Stimulated activated CD4-positive, alpha-beta T cell treated with anti-CD3 and anti-CD28 coated beads, Interleukin-1b, Interleukin-23, amount 100 ng/mL, for 48 hours (primary cell): ENCODE measurements at places on chromosomes 7 and 10.

DNA sequence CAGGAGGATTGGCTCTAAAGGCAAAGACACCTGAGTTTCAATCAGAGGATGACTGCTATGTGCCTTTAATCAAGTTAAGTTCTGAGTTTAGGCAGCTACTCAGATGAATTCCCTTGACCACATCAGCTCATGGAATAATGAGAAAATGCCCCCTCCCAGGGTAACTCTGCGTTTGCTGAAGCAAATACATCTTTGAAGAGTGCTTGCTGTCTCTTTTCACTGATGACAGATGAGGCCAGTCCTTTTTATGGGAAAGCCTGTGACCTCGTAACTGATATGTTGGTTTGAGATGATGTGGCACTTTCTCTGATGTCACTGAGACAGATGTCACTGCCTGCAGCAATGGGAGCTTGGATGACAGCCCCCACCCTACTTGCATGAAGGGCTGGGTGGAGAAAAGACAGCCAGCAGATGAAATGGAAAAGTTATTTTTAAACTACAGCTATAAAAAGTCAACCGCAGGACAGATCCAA, 43.7 kb upstream of the DGKI start:
- peak; percentile 43 for DNase-seq

- DNase-seq: no peak
These were observed 333.7 kb upstream of the PODXL start for GRCh38 chr7:131890176-131890575.

DNA sequence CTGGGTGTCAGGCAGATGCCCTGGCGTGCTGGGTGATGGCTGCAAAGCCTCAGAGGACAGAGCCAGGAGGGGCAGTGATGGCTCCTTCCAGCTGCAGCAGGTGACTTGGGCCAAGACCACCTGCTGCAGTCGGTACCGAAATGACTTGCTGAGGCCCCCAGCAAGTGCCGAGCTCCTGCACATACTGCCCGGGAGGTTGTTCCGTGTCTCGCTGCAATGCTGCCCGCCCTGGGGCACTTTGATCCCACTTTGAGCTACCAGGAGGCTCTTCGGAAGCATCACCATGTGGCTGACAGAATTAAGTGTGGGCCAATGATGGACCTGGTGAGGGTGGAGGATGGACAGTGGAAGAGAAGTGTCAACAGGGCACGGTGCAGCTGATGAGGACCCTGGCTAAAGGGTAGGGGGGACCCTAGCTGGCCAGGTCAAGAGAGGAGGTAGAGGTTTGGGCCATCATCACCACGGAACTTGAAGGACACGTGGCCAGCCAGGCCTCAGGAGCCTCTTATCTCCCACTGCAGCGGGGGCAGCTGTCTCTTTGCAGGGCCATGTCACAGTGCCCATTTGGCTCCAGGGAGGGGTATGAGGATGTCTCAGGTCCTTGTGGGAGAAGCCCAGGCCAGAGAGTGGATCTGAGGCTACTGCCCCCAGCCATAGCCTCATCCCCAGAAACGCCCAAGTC, 51.1 kb upstream of the NANOS1 start:
- DNase-seq: no peak

- DNase-seq: peak; percentile 53
These were observed 16.8 kb downstream of the IL2RA start for GRCh38 chr10:6045314-6045848.

- no peak for DNase-seq
These were observed 6.3 kb downstream of the PITX3 start for GRCh38 chr10:102234888-102235597.

- DNase-seq: no peak
These were observed 13.1 kb upstream of the PDK4 start for GRCh38 chr7:95609277-95609971.

- no peak for DNase-seq
These were observed at the start of gene CXCL12 for GRCh38 chr10:44385026-44385695. CXCL12 (minus strand) TSS chr10:44385097; CDS start chr10:44385005, 92 bp downstream.

DNA sequence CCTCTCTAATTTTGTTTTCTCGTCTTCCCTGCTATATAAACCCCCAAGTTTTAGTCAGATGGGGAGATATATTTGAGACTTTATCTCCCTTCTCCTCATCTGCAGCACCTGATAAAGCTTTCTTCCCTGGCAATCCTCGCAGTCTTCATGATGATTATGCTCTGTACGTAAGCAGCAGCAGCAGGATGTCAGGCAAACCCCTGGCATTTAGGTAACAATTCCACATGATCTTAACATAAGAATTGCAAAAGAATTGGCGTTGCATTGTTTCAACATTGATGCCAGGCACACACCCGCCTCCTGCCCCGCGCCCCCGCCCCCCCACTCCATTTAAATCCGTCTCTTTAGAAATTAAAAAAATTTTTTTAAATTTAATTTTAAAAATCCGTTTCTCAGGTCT, 6.1 kb downstream of the PKD1L1 start:
- no peak for DNase-seq

- DNase-seq: no peak
These were observed 89.7 kb upstream of the STEAP1B start for GRCh38 chr7:22589641-22590201.

DNA sequence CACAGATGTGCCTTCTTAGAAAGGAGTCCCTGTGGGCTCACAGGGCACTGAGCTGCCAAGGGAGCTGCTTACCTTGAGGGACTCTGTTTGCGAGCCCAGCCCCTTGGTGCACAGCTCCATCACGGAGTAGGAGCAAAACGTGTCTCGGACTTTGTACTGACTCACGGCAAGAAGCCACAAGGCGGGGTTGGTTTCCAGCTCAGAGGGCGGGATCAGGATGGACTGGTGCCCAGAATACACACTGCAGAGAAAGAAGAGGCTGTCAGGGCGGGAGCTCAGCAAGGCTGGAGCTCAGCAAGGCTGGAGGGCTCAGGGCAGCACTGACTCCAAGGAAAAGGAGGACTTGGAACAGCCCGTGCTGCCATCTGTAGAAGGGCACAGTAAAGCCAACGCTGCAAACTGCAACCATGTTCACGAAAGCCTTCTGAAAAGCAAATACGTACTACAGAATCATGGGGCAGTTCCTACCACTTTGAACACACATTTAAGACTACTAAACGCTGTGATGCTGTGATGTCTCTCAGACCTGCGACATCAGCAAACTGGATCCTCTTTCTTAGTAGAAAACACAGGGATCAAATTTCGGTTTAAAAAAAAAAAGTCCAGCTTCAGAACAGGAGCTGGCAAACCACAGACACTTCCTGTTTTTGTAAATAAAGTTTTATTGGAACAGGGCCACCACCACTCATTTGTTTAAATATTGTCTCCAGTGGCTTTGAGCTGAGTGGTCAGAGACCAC, 194.3 kb downstream of the ZMYND11 start:
- peak; percentile 25 for DNase-seq

GRCh38 chr7:141220263-141220880, 146.5 kb downstream of the TMEM178B start:
- DNase-seq: no peak

DNA sequence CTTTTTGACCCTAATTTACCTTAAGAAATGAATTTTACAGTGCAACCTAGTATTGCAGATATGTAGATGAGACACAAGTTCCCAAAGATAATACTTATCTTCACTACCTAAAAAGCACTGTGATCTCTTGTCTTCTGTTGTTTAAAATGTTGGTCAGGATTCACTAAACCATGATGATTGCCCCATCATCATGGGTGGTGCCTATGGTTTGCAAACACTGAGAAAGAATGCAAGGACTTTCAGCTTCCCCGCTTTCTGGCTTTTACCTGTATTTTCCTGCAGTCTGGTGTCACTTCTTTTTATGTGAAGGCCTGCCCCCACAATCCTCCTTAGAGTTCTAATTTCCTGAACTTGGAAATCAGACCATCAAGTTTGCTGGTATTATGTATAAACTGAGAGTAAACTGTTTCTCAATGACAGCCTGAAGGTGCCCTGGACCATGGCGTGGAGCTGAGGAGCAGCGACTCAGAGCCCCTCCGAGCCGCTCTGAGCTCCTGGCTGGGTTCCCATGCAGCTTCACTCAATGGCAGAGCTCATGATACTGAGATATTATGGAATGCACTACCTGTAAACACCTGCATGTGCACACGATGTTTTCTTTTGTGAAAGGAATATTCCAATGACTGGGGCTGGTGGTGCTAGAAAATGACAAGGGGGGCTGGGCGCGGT, 118.4 kb upstream of the EFCAB10 start:
- DNase-seq: no peak

DNA sequence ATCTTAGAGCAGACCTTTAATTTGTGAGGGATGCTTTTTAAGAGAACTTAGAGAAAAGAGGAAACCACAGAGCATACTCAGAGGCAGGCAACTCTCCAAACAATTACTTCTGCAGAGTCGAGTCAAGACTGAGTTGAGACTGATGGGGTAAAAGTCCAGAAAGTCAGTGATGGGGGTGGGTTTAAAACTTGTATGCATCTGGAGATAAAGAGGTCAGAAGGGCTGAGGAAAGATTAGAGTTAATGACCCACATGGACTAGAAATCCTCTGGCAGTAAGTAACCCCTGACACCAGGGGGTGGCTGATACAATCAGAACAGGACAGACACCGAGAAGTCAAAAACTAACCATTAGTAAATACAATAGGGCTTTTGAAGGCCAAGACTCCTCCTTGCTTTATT, 42.4 kb upstream of the SEPTIN7 start:
- no peak for DNase-seq

GRCh38 chr7:115654384-115655214, 376.0 kb downstream of the TFEC start:
- DNase-seq: no peak

- DNase-seq: no peak
These were observed 91.1 kb downstream of the BUB3 start for GRCh38 chr10:123245264-123245663.
